ENCODE measurements at places on chromosomes 3 and 15.

GRCh38 chr3:134462331-134462941 is 23.3 kb downstream of the ANAPC13 start:
- DNase-seq = no peak

GRCh38 chr3:156664011-156664830 is 10.2 kb upstream of the TIPARP start:
- DNase-seq = no peak

DNA sequence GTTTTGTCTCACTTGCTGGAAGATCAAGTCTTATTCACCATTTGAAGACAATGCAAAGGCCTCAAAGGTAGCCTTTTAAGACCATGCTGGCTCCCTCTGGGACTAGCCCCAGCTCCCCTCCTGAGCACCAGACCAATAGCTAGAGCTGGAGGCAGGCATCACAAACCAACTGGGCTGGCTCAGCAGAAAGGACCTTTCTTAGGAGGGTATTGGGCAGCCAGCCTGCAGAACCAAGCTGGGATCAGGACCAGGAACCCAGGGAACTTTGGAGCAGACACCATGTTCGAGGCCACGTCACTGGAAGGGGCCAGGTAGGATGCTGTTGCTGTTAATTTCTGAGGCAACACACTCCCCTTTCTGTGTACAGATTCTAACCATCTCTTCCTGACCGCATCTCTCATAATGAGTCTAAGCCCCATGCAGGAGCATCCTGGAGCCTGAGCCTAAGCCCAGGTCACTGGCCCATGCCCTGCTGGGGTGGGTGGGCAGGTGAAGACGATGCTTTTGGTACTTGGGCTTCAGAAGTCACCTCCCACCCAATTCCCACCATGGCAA is 81.4 kb upstream of the KLF13 start:
- DNase-seq = no peak

DNA sequence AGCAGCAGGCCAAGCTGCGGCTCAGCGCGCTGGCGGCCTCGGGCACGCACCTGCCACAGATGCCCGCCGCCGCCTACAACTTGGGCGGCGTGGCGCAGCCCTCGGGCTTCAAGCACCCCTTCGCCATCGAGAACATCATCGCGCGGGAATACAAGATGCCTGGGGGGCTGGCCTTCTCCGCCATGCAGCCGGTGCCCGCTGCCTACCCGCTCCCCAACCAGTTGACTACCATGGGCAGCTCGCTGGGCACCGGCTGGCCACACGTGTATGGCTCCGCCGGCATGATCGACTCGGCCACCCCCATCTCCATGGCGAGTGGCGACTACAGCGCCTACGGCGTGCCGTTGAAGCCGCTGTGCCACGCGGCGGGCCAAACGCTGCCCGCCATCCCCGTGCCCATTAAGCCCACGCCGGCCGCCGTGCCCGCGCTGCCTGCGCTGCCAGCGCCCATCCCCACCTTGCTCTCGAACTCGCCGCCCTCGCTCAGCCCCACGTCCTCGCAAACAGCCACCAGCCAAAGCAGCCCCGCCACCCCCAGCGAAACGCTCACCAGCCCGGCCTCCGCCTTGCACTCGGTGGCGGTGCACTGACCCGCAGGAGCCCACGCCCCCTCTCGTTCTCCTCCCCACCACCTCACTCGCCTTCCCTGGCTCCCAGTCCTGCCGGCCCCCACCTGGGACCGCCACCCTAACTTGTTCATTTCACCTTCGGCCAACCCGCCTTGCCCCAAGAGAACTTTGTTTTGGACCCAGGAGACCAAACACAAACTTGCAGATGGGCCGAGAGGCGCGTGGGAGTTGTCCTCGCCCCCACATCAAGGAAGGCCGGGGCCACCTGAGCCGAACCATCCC is 1.5 kb downstream of the FOXB1 start:
- no peak for DNase-seq
